Fibroblast of lung (primary cell): ENCODE measurements at places on chromosomes 2 and 18.

DNA sequence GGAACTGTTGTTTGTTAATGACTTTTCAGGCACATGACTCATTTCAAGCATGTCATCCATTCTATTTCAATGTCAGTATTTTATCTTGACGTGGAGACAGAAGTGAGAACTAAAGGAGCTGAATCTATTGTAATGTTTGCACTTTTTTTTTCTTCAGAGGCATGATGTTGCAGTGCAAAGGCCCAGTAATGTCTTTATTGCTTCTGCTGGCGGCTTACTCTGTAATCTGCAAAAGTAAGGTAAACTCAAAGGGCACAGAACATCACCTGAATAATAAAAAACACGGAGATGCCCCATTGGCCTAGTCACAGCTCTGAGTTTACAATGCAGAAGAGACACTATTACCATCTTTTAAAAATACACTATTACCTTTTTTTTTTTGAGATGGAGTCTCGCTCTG is 2.4 kb upstream of the CNNM3 start:
- no peak for DNase-seq

- peak; percentile 54 for DNase-seq
These were observed 72.6 kb downstream of the TMEFF2 start for GRCh38 chr2:192122141-192122540.

GRCh38 chr2:206981739-206982340 is 42.5 kb downstream of the CPO start:
- peak; percentile 82 for DNase-seq

- peak; percentile 62 for DNase-seq
These were observed 436.4 kb downstream of the ZNF521 start for GRCh38 chr18:24915547-24915946.
